Sigmoid colon (tissue), 7 donors: ENCODE measurements at places on chromosomes 5 and 9. TPM values are rescaled to one million over a fixed set of nuclear protein-coding genes. Genes with fewer than 3 reads are reported as not detected.

Gene SLC34A1
- not detected for total RNA-seq

Gene PCDHB9
- total RNA-seq = 4.4 TPM

Gene TLR4
- 10.5 TPM for total RNA-seq

Gene ALG2
- total RNA-seq = 15.1 TPM

GRCh38 chr5:112908854-112909253 lies 13.2 kb downstream of the REEP5 start:
- peaks cover 3% of the 10 kb centered on the region for H3K36me3 ChIP-seq
- H3K27me3 ChIP-seq = no peaks in the 10 kb centered on the region

DNA sequence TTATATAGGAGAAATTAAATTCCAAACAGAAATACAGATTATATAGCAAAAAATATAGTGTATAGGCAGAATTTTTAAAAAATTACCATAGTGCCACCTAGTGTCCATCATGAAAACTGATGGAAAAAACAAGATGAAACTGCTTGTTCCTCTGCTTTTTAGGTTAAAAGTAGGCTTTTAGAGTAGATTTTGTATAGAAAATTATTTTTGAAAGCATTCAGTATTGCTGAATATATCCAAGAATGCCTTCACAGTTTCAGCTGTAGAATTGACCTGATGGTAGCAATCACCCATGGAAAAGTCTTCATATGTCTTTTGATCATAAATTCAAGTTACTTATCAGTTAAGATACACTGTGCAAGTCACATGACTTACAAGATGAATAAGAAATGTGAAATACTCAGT lies 19.7 kb downstream of the RIOK2 start:
- H3K36me3 ChIP-seq = peaks cover 70% of the 10 kb centered on the region
- H3K27ac ChIP-seq = no peak overlapping the region
- no peak for DNase-seq
- H3K4me1 ChIP-seq = no peaks in the 10 kb centered on the region
- H3K4me3 ChIP-seq = no peak overlapping the region
- no peaks in the 10 kb centered on the region for H3K27me3 ChIP-seq

DNA sequence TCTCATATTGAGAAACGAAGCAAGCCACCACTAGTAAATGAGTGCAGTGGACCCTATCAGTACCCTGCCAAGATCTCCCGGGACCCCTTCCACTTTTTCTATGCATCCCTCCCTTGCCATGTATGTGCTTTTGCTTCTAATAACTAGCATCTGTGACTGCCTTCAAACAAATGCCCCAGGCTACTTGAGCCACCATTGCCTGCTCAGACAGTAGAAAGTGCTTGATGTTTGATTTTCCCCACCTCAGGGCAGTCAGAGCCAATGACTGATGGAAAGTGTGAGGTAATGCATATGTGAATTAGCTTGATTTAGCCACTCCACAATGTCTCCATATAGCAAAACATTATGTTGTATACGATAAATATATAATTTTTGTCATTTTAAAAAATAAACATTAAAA lies 797.3 kb upstream of the ACO1 start:
- H3K27ac ChIP-seq = no peak overlapping the region
- H3K36me3 ChIP-seq = no peaks in the 10 kb centered on the region
- H3K27me3 ChIP-seq = no peaks in the 10 kb centered on the region

- no peak overlapping the region for H3K27ac ChIP-seq
- H3K27me3 ChIP-seq = no peaks in the 10 kb centered on the region
- H3K4me3 ChIP-seq = no peak overlapping the region
These were observed 82.4 kb upstream of the PPP1R26 start for GRCh38 chr9:135397142-135397541.

- DNase-seq = no peak
- no peaks in the 10 kb centered on the region for H3K4me1 ChIP-seq
- H3K27ac ChIP-seq = no peak overlapping the region
- H3K36me3 ChIP-seq = no peaks in the 10 kb centered on the region
- no peaks in the 10 kb centered on the region for H3K27me3 ChIP-seq
These were observed 258.1 kb upstream of the EDIL3 start for GRCh38 chr5:84642795-84643194.

- no peaks in the 10 kb centered on the region for H3K36me3 ChIP-seq
- no peak overlapping the region for H3K4me3 ChIP-seq
- DNase-seq = no peak
- H3K27ac ChIP-seq = no peak overlapping the region
- H3K27me3 ChIP-seq = no peaks in the 10 kb centered on the region
These were observed 157.1 kb downstream of the ATP10B start for GRCh38 chr5:160694896-160695295.

GRCh38 chr5:123856766-123857165 lies 344.8 kb downstream of the CSNK1G3 start:
- DNase-seq = no peak
- no peaks in the 10 kb centered on the region for H3K4me1 ChIP-seq
- H3K27me3 ChIP-seq = no peaks in the 10 kb centered on the region
- H3K27ac ChIP-seq = no peak overlapping the region
- H3K4me3 ChIP-seq = no peak overlapping the region

GRCh38 chr5:135026645-135027265 lies 7.3 kb downstream of the PITX1 start:
- H3K27ac ChIP-seq = no peak overlapping the region
- no peak for DNase-seq
- H3K36me3 ChIP-seq = no peaks in the 10 kb centered on the region

DNA sequence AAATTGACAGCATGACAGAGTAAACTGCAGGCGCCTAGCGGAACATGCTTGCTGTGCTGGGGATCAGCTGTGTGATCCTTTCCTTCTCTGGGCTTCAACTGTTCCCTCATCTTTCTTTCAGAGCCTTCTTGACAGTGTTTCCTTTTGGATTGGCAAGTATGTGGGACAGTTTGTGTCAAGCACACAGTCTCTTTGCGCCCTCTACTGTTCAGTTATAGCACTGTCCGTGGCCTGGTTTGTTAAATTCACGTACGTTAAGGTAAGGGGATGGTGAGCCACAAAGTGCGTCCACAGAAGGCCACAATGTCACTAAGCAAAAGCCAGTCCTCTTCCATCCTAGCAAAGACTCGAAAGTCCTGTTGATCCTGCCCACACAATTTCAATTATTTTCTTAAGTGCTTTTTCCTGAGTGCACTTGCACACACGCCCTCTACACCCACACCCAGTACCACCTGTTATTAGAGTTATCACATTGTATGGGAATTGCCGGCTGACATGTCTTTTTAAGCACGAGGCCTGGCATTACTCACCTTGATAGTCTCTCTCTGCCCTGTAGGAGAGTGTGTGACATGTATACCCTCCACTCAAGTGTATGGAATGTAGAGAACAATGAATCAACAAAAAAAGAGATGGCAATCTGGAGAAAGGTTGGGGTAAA lies 22.5 kb upstream of the PTPN3 start:
- no peaks in the 10 kb centered on the region for H3K4me1 ChIP-seq
- no peaks in the 10 kb centered on the region for H3K36me3 ChIP-seq
- no peak overlapping the region for H3K27ac ChIP-seq
- no peaks in the 10 kb centered on the region for H3K27me3 ChIP-seq
